ENCODE measurements at places on chromosomes 4 and X.

GRCh38 chrX:111823703-111824102, 52.3 kb upstream of the TRPC5OS start:
- no peak overlapping the region for H3K4me3 ChIP-seq
- H3K27me3 ChIP-seq = no peaks in the 10 kb centered on the region
- H3K27ac ChIP-seq = no peak overlapping the region
- no peaks in the 10 kb centered on the region for H3K4me1 ChIP-seq

DNA sequence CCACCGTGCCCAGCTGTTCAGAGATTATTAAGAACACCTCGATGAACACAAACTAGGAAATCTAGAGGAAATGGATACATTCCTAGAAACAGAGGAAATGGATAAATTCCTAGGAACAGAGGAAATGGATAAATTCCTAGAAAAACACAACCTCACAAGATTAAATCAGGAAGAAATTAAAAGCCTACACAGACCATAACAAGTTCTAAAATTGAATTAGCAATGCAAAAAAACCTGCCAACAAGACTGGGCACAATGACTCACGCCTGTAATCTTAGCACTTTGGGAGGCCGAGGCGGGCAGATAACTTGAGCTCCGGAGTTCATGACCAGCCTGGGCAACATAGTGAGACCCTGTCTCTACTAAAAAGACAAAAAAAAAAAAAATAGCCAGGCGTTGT, 13.1 kb upstream of the IDS start:
- no peak for DNase-seq
- H3K4me3 ChIP-seq = no peak overlapping the region
- no peak overlapping the region for H3K27ac ChIP-seq
- H3K36me3 ChIP-seq = no peaks in the 10 kb centered on the region

GRCh38 chr4:17680559-17681280, 66.3 kb downstream of the MED28 start:
- H3K4me1 ChIP-seq = no peaks in the 10 kb centered on the region
- no peak overlapping the region for H3K4me3 ChIP-seq
- no peak for DNase-seq
- H3K27ac ChIP-seq = no peak overlapping the region
- H3K27me3 ChIP-seq = no peaks in the 10 kb centered on the region

GRCh38 chr4:157803845-157804521, 368.8 kb downstream of the GASK1B start:
- H3K27ac ChIP-seq = peak overlapping the region; percentile 77
- H3K4me3 ChIP-seq = no peak overlapping the region
- no peak for DNase-seq
- peaks cover 12% of the 10 kb centered on the region for H3K4me1 ChIP-seq
- no peaks in the 10 kb centered on the region for H3K27me3 ChIP-seq

- peak overlapping the region; percentile 63 for H3K4me3 ChIP-seq
- no peaks in the 10 kb centered on the region for H3K36me3 ChIP-seq
- H3K27me3 ChIP-seq = no peaks in the 10 kb centered on the region
- DNase-seq = no peak
- no peaks in the 10 kb centered on the region for H3K4me1 ChIP-seq
These were observed 768 bp upstream of the CDKL5 start for GRCh38 chrX:18424482-18425198.

GRCh38 chr4:55906989-55907388, 41.8 kb upstream of the CEP135 start:
- H3K27ac ChIP-seq = no peak overlapping the region
- H3K4me3 ChIP-seq = no peak overlapping the region
- H3K36me3 ChIP-seq = peaks cover 26% of the 10 kb centered on the region
- H3K27me3 ChIP-seq = no peaks in the 10 kb centered on the region
- no peaks in the 10 kb centered on the region for H3K4me1 ChIP-seq
- no peak for DNase-seq

DNA sequence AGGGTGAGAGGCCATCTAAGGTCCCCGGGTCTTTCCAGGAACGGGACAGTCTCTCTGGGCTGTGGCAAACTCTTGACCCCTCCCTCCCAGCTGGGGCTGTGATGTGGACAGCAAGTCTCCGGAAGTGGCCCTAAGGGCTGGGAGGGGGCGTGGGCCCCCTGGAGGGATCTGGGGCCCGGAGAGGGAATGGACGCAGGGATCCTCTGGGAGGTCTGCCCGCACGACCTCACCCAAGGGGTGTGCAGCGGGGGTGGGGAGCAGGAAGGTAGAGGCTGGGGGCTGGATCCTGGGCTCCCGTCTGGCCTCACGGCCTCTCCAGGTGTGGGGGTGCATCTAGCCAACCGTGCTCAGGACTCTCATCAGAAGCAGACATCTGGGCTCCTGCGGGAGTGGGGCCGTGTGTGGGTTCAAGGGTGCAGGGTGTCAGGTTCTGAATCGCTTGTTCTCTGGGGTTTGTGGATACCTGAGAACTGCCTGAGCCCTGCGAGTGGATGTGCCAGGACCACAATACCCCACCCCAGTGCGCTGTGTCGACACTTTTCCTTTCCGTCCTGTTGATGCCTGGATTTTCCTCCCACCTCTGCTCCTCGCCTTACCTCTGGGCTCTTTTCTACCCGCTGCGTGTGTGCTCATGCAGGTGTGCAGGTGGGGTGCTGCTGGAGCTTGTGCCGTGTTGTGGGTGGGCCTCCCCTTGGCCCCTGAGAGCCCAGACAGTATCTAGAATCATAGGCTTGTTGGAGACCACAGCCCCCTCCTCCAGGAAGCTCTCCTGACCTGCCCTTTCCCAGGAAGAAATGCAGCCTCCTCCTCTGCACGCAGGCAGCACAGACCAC, 915 bp downstream of the CPZ start:
- no peak for DNase-seq
- no peak overlapping the region for H3K4me3 ChIP-seq
- peaks cover 8% of the 10 kb centered on the region for H3K27me3 ChIP-seq
- no peak overlapping the region for H3K27ac ChIP-seq
- no peaks in the 10 kb centered on the region for H3K36me3 ChIP-seq

- no peaks in the 10 kb centered on the region for H3K27me3 ChIP-seq
- no peak for DNase-seq
- H3K4me1 ChIP-seq = no peaks in the 10 kb centered on the region
- H3K27ac ChIP-seq = no peak overlapping the region
These were observed 464.5 kb downstream of the BCOR start for GRCh38 chrX:39633293-39633692.

DNA sequence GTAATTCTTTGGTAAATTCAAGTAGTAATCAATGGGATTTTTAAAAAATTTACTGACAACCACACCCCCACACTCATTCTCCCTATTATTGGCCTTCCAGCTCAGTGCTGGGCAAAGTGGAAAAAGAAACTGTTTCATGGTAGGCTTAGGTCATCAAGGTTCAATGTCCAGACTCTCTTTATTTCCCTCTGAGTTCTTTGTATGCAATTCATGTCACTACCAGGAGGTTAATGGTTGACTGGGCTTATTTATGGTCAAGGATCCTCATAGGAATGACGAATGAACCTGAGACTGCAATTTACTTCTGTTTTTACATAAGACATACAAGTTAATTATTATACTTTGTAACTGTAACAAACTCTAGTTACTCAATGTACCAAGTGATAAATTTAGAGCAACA, 403.2 kb downstream of the KLHL13 start:
- H3K4me3 ChIP-seq = no peak overlapping the region
- H3K27me3 ChIP-seq = no peaks in the 10 kb centered on the region
- H3K36me3 ChIP-seq = no peaks in the 10 kb centered on the region
- no peak for DNase-seq
- H3K4me1 ChIP-seq = no peaks in the 10 kb centered on the region

DNA sequence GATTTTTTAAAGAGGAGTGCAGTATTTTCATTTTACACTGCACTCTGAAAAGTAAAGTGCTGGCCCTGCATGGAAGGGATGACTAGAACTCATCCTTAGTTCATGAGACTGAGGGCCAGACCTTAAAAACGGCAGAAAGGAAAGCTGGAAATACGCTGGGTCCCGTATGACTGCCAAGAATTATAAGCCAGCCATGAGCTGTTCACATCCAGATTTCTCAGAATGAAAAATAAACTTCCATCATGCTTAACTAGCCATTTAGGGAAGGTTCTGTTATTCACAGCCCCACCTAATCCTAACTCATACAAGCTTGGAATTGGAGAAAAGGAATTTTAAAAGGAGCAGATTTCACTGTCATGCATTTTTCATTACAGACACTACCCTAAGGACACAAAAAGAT, 894.4 kb downstream of the FAT4 start:
- no peaks in the 10 kb centered on the region for H3K27me3 ChIP-seq
- H3K4me3 ChIP-seq = no peak overlapping the region
- no peaks in the 10 kb centered on the region for H3K4me1 ChIP-seq
- H3K27ac ChIP-seq = no peak overlapping the region

GRCh38 chrX:25878806-25879205, 259.3 kb upstream of the MAGEB18 start:
- no peaks in the 10 kb centered on the region for H3K27me3 ChIP-seq
- no peak overlapping the region for H3K27ac ChIP-seq
- no peak overlapping the region for H3K4me3 ChIP-seq
- DNase-seq = no peak
- no peaks in the 10 kb centered on the region for H3K4me1 ChIP-seq
- H3K36me3 ChIP-seq = no peaks in the 10 kb centered on the region

All from ascending aorta (tissue), 2 donors.